Psoas muscle (tissue), 8 donors: ENCODE measurements at places on chromosomes 16 and 17.

DNA sequence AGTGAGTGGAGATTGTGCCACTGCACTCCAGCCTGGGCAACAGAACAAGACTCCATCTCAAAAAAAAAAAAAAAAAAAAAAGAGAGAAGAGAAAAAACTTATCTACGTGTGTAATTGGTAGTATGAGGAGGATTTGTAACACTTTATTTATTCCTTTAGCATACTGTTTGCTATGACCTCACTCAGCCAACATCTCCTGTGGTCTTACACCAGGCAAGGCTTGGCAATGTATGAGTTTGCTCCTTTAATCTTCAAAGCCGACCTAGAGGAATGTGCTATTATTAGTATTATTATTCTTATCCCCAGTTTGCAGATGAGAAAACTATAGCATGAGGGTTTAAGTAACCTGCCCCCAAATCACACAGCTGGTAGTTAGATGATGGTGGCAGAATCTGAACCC is 35.8 kb upstream of the HAPSTR1 start:
- DNase-seq = no peak
- peaks cover 21% of the 10 kb centered on the region for H3K4me1 ChIP-seq
- no peaks in the 10 kb centered on the region for H3K27me3 ChIP-seq
- H3K4me3 ChIP-seq = no peak overlapping the region

- H3K27ac ChIP-seq = no peak overlapping the region
- H3K27me3 ChIP-seq = no peaks in the 10 kb centered on the region
- H3K4me3 ChIP-seq = no peak overlapping the region
- H3K36me3 ChIP-seq = peaks cover 68% of the 10 kb centered on the region
- no peaks in the 10 kb centered on the region for H3K4me1 ChIP-seq
- DNase-seq = no peak
These were observed 25.9 kb downstream of the MYH3 start for GRCh38 chr17:10631048-10631700.

GRCh38 chr16:29777576-29778350 is at the start of gene ZG16:
Gene ZG16, plus strand, starts transcription at chr16:29778256. Its CDS starts 1,011 bp downstream, at chr16:29779267.
- no peak for DNase-seq
- H3K27me3 ChIP-seq = no peaks in the 10 kb centered on the region
- no peaks in the 10 kb centered on the region for H3K4me1 ChIP-seq

GRCh38 chr16:86984991-86985647 is 332.1 kb downstream of the C16orf95 start:
- peaks cover 23% of the 10 kb centered on the region for H3K27me3 ChIP-seq
- no peaks in the 10 kb centered on the region for H3K4me1 ChIP-seq
- no peaks in the 10 kb centered on the region for H3K36me3 ChIP-seq
- DNase-seq = no peak

DNA sequence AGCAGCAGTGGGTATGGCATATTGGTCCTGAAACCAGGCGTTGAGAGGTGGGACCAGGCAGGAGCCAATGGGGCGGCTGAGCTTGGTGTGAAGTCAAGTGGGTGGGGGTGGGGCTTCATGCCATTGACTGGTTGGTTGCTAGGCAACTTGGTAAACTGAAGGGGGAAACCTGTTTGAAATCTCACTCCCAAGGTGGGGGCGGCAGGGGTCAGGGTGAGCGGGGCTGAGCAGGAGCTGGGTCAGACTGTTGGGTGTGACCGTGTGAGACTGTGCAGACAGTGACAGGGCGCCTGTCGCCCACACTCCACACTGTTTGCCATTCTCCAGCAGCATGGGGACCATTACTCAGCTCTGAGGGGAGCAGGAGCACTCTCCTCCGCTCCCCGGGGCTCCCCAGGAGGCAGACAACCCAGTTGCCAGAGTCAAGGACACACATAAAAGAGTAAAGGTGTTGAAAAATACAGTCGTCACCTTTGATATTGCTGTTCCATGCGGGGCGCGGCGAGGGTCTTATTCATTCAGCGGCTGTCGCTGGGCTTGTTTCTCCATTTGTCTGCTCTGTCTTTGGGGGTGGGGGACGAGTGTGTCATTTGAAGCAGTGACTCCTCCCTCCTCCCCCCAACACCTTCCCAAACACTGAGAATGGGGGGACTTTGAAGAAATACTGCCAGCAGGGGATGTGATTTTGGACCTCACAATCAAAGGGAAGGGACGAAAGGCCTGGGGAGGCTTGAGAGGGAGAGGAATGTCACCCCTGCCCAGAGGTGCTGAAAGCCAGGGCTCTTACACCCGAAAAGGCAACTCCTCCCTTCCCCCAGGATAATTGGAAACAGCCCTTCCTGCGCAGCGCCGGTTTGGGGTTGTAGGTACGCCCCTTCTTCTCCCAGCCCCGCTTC is 1.2 kb upstream of the EFNB3 start:
- peaks cover 24% of the 10 kb centered on the region for H3K36me3 ChIP-seq
- H3K27ac ChIP-seq = no peak overlapping the region
- no peak overlapping the region for H3K4me3 ChIP-seq
- peaks cover 7% of the 10 kb centered on the region for H3K4me1 ChIP-seq
- DNase-seq = no peak
- H3K27me3 ChIP-seq = no peaks in the 10 kb centered on the region

- peak; percentile 37 for DNase-seq
- no peaks in the 10 kb centered on the region for H3K27me3 ChIP-seq
- no peaks in the 10 kb centered on the region for H3K4me1 ChIP-seq
- H3K36me3 ChIP-seq = no peaks in the 10 kb centered on the region
These were observed 8.6 kb upstream of the MRC2 start for GRCh38 chr17:62618647-62619416.

DNA sequence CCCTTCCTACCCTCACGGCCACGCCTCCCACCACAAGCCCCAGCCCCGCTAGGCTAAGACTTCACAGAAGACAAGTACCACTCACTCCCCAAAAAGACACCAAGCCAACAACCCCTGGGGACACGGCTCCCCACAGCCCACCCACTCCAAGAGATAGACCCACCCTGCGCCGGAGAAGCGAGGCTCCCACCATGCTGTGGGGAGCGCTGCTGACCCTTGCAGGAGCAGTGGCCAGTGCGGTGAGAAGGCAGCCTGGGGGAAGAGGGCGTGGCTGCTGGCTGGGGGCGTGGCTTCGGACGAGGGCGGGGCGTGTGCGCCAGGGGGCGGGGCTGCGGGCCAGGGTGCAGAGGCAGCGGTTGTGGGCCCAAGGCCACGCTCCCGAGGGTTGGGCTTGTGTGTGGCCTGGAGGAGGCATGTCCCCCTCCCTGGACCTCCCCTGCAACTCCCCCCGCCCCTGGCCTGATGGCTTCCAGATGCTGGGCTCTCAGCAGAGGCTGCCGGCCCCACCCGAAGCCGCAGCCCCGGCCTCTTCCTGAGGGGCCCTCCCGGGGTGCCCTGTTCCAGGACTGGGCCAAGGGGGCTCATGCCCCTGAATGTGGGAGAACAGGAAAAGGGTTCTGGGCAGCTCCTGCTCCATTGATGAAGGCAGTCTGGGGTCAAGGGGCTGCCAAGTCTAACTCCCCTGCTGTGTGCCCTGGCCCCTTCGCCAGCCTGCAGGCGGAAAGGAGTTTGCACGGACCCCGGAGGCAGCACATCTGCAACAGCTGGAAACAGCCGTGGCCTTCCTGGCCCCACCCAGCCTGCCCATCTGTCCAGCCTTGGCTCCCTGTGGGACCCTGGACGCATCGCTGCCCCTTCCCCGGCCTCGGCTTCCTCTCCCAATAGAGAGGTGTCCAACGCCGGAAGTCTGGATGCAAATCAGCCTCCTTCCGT is 9.1 kb downstream of the TFAP4 start:
- peaks cover 12% of the 10 kb centered on the region for H3K4me1 ChIP-seq
- peak overlapping the region; percentile 11 for H3K4me3 ChIP-seq
- H3K27ac ChIP-seq = no peak overlapping the region
- peak; percentile 88 for DNase-seq
- H3K27me3 ChIP-seq = no peaks in the 10 kb centered on the region

- no peaks in the 10 kb centered on the region for H3K4me1 ChIP-seq
- H3K27ac ChIP-seq = no peak overlapping the region
- no peaks in the 10 kb centered on the region for H3K36me3 ChIP-seq
- no peak overlapping the region for H3K4me3 ChIP-seq
These were observed 17.2 kb upstream of the TMEM92 start for GRCh38 chr17:50256826-50257618.

GRCh38 chr17:66988069-66988798 is 23.7 kb downstream of the CACNG4 start:
- no peaks in the 10 kb centered on the region for H3K4me1 ChIP-seq
- H3K27me3 ChIP-seq = no peaks in the 10 kb centered on the region
- H3K4me3 ChIP-seq = no peak overlapping the region

DNA sequence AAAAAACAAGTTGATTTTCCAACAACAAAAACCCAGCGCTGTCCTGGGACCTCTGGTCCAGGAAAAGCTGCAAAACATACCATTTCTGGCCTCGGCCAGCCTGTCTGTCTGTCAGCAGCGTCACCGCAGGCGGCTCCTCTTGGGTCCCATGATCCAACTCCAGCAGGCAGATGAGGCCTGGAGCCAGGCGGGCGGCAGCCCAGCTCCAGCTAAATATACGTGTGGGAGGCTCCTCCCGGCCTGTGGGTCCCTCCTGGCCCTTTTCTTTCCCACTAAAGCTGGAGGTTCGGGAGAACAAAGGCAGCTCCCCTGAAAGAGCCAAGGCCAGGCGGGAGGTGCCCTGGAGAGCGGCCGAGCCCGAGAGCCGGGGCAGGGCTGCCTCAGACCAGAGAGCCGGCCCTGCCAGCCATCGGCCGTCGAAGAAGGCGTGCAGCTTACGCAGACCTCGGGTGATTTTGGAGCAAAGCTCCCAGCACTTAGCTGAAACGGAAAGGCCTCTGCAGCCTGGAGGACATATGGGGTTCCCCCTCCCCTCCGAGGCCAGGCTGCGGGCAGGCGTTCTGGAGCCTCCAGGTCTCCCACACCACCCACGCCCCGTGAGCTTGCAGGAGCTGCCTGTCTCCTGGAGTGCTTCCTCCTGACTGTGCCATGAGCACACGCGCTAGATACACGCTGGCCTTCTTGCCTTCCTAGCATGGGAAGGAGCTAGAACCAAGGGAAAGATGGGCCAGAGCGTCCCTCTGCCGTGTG is 19.9 kb upstream of the JPH3 start:
- peak overlapping the region; percentile 73 for H3K27ac ChIP-seq
- peak; percentile 61 for DNase-seq
- no peaks in the 10 kb centered on the region for H3K36me3 ChIP-seq
- H3K4me3 ChIP-seq = peak overlapping the region; percentile 36
- no peaks in the 10 kb centered on the region for H3K27me3 ChIP-seq

DNA sequence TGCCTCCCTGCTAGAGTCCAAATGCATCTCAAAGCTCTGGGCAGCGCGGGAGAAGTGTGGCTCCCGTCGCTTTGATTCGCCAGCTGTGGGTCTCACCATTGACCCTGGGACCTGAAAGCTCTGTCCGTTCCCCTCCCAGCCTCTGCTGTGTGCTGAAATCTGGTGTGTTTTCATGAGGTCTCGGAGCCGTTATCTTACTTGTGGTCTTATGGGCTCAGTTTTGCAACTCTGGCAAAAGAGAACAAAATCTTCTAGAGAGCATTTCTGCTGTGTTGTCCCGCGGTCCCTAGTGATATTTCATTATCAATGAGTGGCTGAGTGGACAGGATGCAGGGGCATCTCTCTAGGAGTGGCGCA is 13.3 kb downstream of the CRISPLD2 start:
- H3K36me3 ChIP-seq = no peaks in the 10 kb centered on the region
- peak overlapping the region; percentile 33 for H3K4me3 ChIP-seq
- H3K27ac ChIP-seq = peak overlapping the region; percentile 74
- H3K27me3 ChIP-seq = no peaks in the 10 kb centered on the region

DNA sequence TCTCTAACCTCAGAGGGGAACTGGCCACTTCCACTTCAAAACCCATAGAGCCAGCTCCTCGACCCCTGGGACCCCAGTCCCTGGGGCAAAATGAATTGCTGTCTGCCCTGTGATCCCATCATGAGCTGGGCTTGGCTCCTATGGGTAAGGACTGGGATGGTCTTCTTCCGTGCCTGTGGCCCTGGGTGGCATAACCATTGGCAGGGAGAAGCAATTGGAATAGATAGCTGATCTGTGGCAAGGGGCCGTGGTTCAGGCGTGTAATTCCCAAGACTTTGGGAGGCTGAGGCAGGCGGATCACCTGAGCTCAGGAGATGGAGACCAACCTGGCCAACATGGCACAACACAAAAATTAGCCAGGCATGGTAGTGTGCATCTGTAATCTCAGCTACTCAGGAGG is 4.3 kb downstream of the SULT1A2 start:
- no peak for DNase-seq
- H3K4me1 ChIP-seq = no peaks in the 10 kb centered on the region
- no peaks in the 10 kb centered on the region for H3K27me3 ChIP-seq
- H3K4me3 ChIP-seq = no peak overlapping the region
- H3K36me3 ChIP-seq = no peaks in the 10 kb centered on the region

DNA sequence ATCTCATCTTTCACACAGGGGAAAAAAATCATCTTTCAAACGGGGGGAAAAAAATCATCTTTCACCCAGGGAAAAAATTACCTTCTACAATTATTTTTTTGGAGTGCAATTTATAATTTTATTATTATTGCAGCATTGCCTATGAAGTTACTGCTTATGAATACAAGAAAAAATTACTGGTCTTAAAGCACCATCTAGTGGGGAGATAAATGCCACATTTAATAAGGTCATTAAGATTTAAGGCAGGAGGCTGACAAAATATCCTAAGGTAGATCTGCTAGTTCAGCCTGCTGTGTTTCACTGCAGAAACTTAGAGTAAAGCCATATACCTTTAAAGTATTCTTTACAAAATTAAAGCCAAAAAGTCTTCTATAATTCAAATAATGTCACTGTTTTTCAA is 13.7 kb downstream of the SHCBP1 start:
- H3K36me3 ChIP-seq = peaks cover 2% of the 10 kb centered on the region
- H3K27me3 ChIP-seq = no peaks in the 10 kb centered on the region
- no peak for DNase-seq
- no peak overlapping the region for H3K27ac ChIP-seq
- no peak overlapping the region for H3K4me3 ChIP-seq

GRCh38 chr17:62902531-62903220 is 63.4 kb upstream of the TANC2 start:
- no peaks in the 10 kb centered on the region for H3K27me3 ChIP-seq
- H3K36me3 ChIP-seq = no peaks in the 10 kb centered on the region
- DNase-seq = no peak
- H3K4me1 ChIP-seq = peaks cover 2% of the 10 kb centered on the region

DNA sequence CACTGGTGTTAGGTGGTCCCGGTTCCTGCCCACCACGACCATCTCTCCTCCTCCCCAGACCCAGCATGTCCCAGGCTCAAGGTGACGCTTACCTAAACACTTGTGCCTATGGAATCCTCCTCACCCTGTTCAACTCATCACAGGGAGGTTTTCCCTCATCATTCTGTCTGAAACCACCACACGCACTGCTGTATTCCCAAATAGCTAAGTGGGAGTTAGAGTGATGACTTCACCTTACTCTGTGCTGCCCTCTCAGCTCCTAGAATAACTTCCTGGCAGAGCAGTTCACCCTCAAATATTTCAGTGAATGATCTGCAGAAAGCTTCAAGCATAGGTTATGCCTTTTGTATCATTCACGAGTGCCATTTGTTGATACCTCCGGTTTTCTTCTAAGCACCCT is 216.5 kb downstream of the CPPED1 start:
- no peak overlapping the region for H3K4me3 ChIP-seq
- H3K27ac ChIP-seq = no peak overlapping the region
- no peaks in the 10 kb centered on the region for H3K4me1 ChIP-seq
- no peak for DNase-seq
- H3K27me3 ChIP-seq = no peaks in the 10 kb centered on the region
